ENCODE measurements at places on chromosomes 11 and 22.
A peak's percentile ranks its signal among the peaks of the same experiment; 100 is the strongest.

DNA sequence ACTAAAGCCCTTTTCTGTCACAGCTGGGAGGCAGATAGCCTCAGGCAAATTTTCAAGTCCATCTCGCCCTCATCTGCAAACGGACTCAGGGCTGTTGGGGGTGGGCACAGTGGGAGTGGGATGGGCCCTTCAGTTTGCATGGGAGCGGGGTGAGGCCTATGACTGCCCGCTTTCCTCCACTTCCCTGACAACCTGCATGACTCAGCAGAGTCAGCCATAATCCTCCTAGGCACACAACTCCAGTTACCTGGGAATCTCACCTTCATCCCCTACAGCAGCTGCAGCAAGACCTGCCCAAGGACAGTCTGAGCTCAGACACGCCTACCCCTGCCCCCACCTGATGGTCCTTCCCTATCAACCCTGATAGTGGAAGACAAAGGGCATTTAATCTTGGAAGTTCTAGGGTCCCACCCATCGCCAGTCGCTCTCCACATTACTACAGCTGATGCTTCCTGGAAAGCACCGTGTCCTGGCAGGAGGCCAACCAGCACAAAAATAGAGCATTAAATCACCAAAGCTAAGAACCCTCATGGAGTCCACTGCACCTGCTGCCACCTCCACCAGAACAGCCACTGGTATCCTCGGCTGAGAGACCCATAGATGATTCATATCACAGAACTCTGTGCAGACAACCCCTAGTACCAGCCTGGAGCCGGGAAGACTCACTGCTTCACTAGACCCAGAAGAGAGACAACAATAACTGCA is 319.3 kb downstream of the DCDC1 start:
- no peak overlapping the region for H3K4me3 ChIP-seq
- H3K4me1 ChIP-seq: no peaks in the 10 kb centered on the region
- H3K27me3 ChIP-seq: no peaks in the 10 kb centered on the region
- H3K36me3 ChIP-seq: no peaks in the 10 kb centered on the region
- no peak for DNase-seq
- H3K27ac ChIP-seq: no peak overlapping the region

DNA sequence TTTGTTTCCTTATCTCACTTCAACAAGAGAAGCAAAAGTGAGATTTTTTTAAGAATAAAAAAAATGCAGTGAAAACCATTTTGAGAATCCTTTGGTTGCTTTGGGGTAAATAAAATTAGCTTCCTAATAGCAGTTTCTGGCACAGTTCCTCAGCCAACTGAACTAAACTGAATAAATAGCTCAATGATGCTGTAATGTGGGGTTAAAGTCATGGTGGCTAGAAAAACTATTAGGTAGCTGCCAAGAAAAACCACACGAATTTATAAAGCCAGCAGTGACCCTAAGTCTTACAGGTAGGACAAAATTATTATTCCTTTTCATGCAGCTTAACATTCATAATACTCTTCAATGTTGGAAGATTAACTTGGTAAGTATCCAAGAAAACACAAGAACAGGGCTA is 142.4 kb downstream of the APIP start:
- H3K27me3 ChIP-seq: peaks cover 20% of the 10 kb centered on the region
- H3K4me1 ChIP-seq: no peaks in the 10 kb centered on the region
- DNase-seq: no peak
- no peak overlapping the region for H3K4me3 ChIP-seq

GRCh38 chr22:39994041-39994565 is 651 bp upstream of the FAM83F start:
- no peaks in the 10 kb centered on the region for H3K36me3 ChIP-seq
- peaks cover 7% of the 10 kb centered on the region for H3K4me1 ChIP-seq
- peak; percentile 66 for DNase-seq
- H3K27me3 ChIP-seq: peaks cover 15% of the 10 kb centered on the region
- no peak overlapping the region for H3K27ac ChIP-seq
- H3K4me3 ChIP-seq: peak overlapping the region; percentile 50

- no peaks in the 10 kb centered on the region for H3K27me3 ChIP-seq
- no peak overlapping the region for H3K4me3 ChIP-seq
- no peaks in the 10 kb centered on the region for H3K4me1 ChIP-seq
- no peak for DNase-seq
Measured at GRCh38 chr11:27076121-27076589, 35.5 kb downstream of the BBOX1 start.

DNA sequence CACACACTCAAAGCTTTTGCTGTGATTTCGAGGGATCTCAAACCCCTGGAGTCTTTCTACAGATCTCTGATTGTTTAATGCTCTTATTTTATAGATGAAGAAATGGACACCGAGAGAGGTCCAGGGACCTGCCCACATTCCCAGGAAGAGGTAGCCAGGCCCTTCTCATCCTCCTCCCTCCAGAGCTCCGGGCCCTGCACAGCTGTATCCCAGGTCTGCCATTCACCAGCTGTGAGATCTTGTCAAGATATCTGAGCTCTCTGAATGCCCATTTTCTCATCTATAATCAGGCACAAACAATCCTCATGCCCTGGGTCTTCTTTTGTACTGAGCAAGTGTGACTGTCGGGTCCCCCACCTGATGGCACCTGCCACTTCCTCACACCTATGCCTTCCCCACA is 98.2 kb upstream of the ALX4 start:
- no peaks in the 10 kb centered on the region for H3K36me3 ChIP-seq
- no peaks in the 10 kb centered on the region for H3K4me1 ChIP-seq
- H3K27ac ChIP-seq: no peak overlapping the region
- peaks cover 33% of the 10 kb centered on the region for H3K27me3 ChIP-seq

DNA sequence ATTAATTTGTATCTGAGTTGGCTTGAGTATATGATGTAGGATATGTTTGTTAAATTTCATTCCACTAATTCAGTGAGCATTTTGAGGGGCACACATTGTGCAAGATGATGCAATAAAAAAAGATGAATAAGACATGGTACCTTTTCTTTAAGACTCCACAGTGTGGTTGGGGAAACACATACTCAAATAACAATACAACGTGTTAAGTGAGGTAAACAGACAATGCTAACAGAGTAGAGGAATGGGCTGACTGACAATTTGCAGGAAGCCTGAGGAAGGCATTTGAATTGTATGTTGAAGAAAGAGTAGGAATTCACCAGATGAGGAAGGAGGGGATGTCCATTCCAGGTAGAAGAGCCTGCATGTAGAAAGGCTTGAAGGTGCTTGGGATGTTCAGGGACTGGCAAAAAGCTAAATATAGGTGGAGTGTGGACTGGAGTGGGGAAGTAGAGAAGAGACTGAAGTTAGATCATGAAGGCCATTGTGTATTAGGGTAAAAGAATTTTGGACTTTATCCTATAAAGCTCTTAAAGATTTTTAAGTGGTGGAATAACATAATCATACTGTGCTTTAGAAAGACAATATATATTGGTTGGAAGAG is 6.8 kb downstream of the RNF169 start:
- H3K4me3 ChIP-seq: no peak overlapping the region
- H3K36me3 ChIP-seq: peaks cover 5% of the 10 kb centered on the region
- no peak for DNase-seq
- H3K4me1 ChIP-seq: peaks cover 32% of the 10 kb centered on the region
- no peaks in the 10 kb centered on the region for H3K27me3 ChIP-seq

DNA sequence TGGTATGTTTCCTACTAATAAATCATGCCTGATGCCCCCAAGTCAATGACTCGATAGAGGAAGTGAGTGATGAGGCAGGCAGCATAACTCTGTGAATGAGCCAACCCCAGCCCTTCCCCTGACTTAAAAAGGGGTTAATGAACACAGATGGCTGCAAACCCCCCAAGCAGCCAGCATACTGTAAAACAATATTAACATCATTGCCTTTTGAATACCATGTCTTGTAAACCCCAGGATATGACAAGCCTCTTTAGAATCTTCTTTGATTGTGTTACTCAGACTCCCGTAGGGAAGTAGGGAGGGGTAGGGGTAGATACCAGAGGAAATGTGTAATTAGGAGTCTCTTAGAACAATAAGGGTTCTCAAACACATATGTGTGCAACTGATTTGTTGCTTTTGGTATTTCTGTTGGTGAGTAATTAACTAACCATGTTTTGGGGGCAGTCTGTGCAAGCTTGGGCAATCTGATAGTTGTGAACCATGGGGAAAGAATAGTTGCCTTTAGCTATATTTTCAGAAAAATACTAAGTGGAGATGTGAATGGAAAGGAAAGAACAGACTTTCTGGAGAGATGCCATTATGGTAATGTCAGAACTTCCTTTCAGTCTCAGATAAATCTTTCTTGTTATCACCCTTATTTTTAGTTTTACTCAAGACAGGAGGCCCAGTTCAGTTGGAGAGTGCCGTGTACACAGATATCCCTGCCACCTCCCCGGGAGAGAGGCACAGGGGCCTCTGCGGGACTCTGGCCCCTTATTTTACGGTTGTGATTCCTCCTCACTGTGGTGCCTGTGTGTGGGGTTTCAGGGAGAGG is 701.8 kb downstream of the NTM start:
- H3K4me3 ChIP-seq: no peak overlapping the region
- H3K4me1 ChIP-seq: no peaks in the 10 kb centered on the region
- no peaks in the 10 kb centered on the region for H3K36me3 ChIP-seq
- H3K27ac ChIP-seq: no peak overlapping the region
- DNase-seq: no peak
- no peaks in the 10 kb centered on the region for H3K27me3 ChIP-seq

- peaks cover 6% of the 10 kb centered on the region for H3K4me1 ChIP-seq
- no peak overlapping the region for H3K27ac ChIP-seq
- H3K4me3 ChIP-seq: no peak overlapping the region
Measured at GRCh38 chr11:72497731-72498130, 63.4 kb upstream of the CLPB start.

DNA sequence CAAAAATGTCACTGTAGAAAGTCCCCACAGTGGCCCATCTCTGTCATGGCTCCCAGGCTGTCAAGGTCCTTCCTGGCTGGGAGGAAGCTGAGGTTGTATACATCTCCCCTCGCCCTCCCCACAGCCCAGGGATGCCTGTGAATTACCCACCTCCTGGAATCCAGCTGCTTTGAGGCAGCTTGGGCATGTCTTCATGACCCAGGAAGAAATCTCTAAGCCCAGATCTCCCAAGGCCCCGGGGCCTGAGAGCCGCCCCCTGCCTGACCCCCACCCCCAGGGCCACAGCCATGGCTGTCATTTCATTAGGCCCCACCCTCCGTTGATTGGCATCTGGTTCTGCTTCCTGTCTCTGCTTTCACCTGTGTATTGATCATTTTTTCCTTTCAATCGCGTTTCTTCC is 207.5 kb downstream of the TBC1D22A start:
- DNase-seq: no peak
- no peak overlapping the region for H3K27ac ChIP-seq
- no peak overlapping the region for H3K4me3 ChIP-seq

DNA sequence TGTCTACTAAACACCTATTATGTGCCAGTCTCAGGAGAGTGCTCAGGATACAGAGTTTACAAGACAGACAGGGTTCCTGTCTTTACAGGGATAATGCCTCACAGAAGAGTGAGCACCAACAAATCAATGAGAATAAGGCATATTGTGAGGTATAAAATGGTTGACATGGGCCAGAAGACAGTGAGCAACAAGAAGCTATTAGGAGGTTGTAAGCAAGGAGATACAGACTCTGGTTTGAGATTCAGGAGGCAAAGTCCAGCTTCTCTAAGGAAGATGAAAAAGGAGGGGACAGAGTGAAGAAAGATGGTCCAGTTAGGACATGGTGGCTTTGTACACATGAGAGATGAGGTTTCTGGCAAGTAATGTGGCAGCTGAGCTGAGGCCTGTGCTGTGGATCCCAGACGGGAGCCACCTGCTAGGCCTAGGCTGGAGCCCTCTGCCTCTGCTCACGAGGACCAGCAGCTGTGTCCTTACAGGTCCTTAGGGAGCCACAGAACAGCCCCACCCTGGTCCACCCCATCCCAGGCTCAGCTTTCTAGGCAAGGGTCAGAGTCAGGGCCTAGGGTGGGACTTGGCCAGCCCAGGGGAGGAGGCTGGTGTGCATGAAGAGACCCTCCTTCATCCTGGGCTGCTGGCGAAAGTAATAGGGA is 110.5 kb downstream of the ZNF280B start:
- no peak overlapping the region for H3K27ac ChIP-seq
- no peak overlapping the region for H3K4me3 ChIP-seq
- no peak for DNase-seq
- H3K27me3 ChIP-seq: peaks cover 3% of the 10 kb centered on the region
- no peaks in the 10 kb centered on the region for H3K36me3 ChIP-seq

DNA sequence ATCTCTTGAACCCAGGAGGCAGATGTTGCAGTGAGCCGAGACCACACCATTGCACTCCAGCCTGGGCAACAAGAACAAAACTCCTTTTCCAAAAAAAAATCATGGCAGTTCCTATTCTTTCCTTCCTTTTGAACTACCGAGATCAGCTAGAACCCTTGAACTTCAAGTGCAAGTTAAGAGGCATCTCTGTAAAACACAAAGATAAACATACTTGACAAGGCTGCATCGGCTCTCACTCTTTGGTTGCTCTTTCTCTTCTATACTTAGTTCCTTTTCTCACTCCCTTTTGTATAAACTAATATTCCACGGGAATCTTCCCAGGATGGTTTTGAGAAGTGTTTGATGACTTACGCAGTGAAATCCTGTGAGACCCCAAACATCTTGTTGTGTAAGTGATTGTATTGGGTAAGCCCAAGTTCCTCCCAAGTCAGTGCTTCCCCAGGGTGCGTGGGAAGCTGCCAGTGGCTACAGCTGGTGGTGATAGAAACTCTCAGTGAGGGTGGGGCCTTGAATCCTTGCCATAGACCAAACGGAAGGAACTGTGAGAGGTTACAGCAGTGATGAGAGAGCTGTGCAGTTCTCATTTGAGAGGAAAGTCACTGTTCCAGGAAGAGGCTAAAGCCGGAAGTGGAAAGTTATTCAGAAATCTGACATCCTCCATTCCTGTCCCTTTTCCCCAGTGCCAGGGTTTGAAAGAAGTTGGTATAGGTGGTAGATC is 24.1 kb upstream of the CDC42EP2 start:
- H3K27me3 ChIP-seq: no peaks in the 10 kb centered on the region
- no peak overlapping the region for H3K4me3 ChIP-seq
- H3K27ac ChIP-seq: peak overlapping the region; percentile 39
- H3K36me3 ChIP-seq: peaks cover 56% of the 10 kb centered on the region
- H3K4me1 ChIP-seq: peaks cover 4% of the 10 kb centered on the region

- no peaks in the 10 kb centered on the region for H3K27me3 ChIP-seq
- H3K4me1 ChIP-seq: peaks cover 13% of the 10 kb centered on the region
- H3K36me3 ChIP-seq: no peaks in the 10 kb centered on the region
Measured at GRCh38 chr11:64998141-64998540, 1.4 kb upstream of the BATF2 start.

GRCh38 chr11:25615069-25615468 is 716.9 kb upstream of the ANO3 start:
- H3K4me1 ChIP-seq: no peaks in the 10 kb centered on the region
- no peak overlapping the region for H3K27ac ChIP-seq
- H3K27me3 ChIP-seq: no peaks in the 10 kb centered on the region
- DNase-seq: no peak

GRCh38 chr11:120109531-120109930 is 28.4 kb downstream of the TRIM29 start:
- H3K27ac ChIP-seq: no peak overlapping the region
- no peaks in the 10 kb centered on the region for H3K4me1 ChIP-seq
- peaks cover 9% of the 10 kb centered on the region for H3K27me3 ChIP-seq
- no peak for DNase-seq

- H3K27me3 ChIP-seq: peaks cover 17% of the 10 kb centered on the region
- H3K4me3 ChIP-seq: no peak overlapping the region
- no peak overlapping the region for H3K27ac ChIP-seq
- no peaks in the 10 kb centered on the region for H3K36me3 ChIP-seq
- no peak for DNase-seq
Measured at GRCh38 chr22:22894740-22895731, 7.4 kb downstream of the IGLL5 start.

GRCh38 chr11:104343578-104343977 is 179.6 kb upstream of the PDGFD start:
- H3K4me3 ChIP-seq: no peak overlapping the region
- DNase-seq: no peak
- no peak overlapping the region for H3K27ac ChIP-seq
